ENCODE measurements at places on chromosomes 3 and 15. TPM values are rescaled to one million over a fixed set of nuclear protein-coding genes. Genes with fewer than 3 reads are reported as not detected.
A peak's percentile ranks its signal among the peaks of the same experiment; 100 is the strongest.

GRCh38 chr3:113064183-113064582 lies 73.4 kb downstream of the GTPBP8 start:
- no peak overlapping the region for H3K4me3 ChIP-seq
- DNase-seq, result no peak
- H3K27me3 ChIP-seq, result no peaks in the 10 kb centered on the region
- H3K36me3 ChIP-seq, result peaks cover 2% of the 10 kb centered on the region
- no peaks in the 10 kb centered on the region for H3K4me1 ChIP-seq

DNA sequence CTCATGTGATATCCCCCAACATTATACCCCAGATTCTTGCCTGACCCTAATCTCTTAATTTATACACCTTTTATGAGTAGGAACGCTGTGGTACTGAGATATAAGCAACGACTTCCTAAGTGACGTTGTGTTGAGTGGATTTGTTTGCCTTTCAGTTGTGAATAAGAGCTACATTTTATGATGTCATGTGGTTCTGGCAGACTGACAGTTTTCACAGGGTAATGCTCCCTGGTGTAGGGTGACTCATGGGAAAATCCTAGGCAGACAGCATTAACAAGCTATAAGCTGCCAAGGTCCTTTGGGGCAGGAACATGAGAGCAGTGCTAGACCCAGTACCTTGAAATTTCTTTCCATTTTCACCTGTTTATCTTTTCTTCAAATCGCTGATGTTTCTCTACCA lies 11.2 kb downstream of the C3orf52 start:
- no peak for DNase-seq
- H3K27ac ChIP-seq, result no peak overlapping the region
- no peak overlapping the region for H3K4me3 ChIP-seq
- H3K36me3 ChIP-seq, result no peaks in the 10 kb centered on the region
- peaks cover 8% of the 10 kb centered on the region for H3K4me1 ChIP-seq

DNA sequence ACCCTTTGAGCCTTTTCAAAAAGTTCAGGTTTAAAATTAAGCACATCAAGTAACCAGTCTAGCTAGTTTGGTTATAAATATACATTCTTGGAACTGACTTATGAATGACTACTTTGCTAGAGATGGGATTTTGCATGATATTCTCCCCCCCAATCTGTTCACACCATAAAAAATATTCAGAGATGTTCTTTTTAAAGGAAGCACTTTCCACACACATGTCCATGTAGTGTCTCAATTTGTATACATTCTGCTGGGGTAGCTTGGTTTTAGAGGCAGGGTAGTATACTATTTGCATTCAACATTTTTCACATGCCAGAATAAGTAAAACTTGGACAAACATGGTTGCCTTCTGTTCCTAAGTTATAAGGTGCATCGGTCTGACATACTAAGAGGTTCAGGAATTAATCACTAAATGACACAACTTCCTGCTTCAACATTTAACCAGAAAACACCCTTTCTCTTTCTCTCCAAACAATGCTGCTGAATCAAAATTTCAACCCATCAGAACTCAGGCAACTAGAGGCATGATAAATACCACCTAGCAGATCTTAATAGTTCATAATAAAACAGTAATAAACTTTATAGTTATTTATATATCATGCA lies 57.0 kb downstream of the SUMF1 start:
- no peak overlapping the region for H3K27ac ChIP-seq
- no peaks in the 10 kb centered on the region for H3K27me3 ChIP-seq
- DNase-seq, result no peak
- H3K36me3 ChIP-seq, result peaks cover 10% of the 10 kb centered on the region

- H3K27ac ChIP-seq, result no peak overlapping the region
- no peaks in the 10 kb centered on the region for H3K4me1 ChIP-seq
- no peaks in the 10 kb centered on the region for H3K36me3 ChIP-seq
- DNase-seq, result no peak
Measured at GRCh38 chr3:69665026-69665737, 74.1 kb upstream of the MITF start.

DNA sequence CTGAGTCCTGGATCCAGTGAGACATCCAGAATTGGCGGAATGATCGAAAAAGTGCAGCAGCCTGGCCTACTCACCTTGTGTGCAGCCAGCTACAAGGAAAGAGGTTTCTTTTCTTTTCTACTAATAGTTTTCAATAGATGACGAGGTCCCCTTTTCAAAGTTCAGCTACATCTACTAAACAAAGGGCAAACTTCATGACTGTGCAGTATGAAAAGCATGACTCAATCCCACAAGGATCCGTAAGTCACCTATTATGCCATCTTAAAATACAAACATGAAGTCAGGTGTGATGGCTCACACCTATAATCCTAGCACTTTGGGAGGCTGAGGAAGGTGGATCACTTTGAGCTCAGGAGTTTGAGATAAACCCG lies 16.7 kb downstream of the MIX23 start:
- H3K4me3 ChIP-seq, result no peak overlapping the region
- H3K36me3 ChIP-seq, result peaks cover 45% of the 10 kb centered on the region
- H3K4me1 ChIP-seq, result no peaks in the 10 kb centered on the region
- no peaks in the 10 kb centered on the region for H3K27me3 ChIP-seq
- no peak for DNase-seq

DNA sequence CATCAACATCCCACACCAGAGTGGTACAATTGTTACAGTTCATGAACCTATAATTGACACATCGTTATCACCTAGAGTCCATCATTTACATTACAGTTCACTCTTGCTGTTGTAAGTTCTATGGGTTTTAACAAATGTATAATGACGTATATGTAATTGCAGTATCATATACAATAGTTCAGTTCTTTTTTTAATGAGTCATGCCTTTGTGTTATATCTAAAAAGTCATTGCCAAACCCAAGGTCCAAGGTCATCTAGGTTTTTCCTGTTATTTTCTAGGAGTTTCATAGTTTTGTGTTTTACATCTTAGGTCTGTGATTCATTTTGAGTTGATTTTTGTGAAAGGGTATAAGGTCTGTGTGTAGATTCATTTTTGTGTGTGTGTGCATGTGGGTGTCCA lies 160.9 kb upstream of the GALNT15 start:
- H3K4me3 ChIP-seq, result no peak overlapping the region
- no peak for DNase-seq
- no peaks in the 10 kb centered on the region for H3K27me3 ChIP-seq
- no peaks in the 10 kb centered on the region for H3K4me1 ChIP-seq
- H3K36me3 ChIP-seq, result no peaks in the 10 kb centered on the region

DNA sequence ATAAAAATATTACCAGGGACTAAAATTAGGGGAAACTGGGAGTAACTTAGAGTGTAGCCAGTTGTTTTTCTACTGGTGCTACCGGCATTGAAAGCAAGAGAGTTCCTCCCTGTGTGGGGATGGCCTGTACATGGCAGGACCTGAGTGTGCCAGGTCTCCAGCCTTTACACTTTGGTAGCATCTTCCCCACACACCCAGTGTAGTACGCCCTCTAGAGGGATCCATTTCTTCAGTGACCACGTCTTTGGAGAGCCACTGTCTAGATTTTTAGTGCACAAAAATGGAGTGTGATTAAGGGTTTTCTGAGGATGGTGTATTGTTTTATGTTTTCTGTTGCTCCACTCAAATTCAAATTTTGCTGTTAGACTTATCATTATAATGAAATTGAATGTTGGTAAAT lies 507.0 kb upstream of the TPRG1 start:
- no peaks in the 10 kb centered on the region for H3K36me3 ChIP-seq
- no peak overlapping the region for H3K4me3 ChIP-seq
- H3K4me1 ChIP-seq, result no peaks in the 10 kb centered on the region
- peak; percentile 38 for DNase-seq

DNA sequence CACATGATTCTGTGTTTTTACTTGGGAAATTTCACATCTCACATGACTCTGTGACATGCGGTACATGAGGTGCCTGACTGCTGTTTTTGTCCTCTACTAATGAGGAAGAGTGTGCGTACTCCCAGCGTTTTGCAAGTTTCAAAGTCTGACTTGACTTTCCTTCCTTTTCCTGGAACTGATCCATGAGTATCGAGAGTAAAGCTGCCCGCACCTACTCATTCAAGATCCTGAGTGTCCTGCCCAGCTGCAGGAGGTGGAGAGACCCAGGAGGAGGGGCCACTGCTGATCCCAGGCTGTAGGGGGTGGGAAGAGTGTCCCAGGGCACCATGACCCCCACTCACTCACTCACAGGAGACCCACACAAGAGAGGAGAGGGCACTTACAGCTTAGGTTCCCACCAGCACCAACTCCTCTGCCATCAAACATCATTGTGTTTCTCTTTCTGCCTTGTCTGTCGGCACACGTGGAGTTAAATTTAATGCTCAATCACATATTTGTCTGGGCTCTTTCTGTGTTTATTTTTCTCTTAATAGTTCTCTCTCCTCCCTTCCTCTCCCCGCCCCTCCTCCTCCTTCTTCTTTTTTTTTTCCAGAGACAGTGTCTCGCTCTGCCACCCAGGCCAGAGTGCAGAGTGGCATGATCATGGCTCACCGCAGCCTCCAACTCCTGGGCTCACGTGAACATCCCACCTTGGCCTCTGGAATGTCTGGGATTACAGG lies 1.4 kb downstream of the CCR5AS start:
- no peaks in the 10 kb centered on the region for H3K27me3 ChIP-seq
- H3K36me3 ChIP-seq, result no peaks in the 10 kb centered on the region
- no peak overlapping the region for H3K4me3 ChIP-seq
- no peak for DNase-seq

GRCh38 chr3:17122758-17123157 lies 238.0 kb downstream of the PLCL2 start:
- H3K4me1 ChIP-seq, result no peaks in the 10 kb centered on the region
- H3K36me3 ChIP-seq, result no peaks in the 10 kb centered on the region
- no peak overlapping the region for H3K4me3 ChIP-seq

DNA sequence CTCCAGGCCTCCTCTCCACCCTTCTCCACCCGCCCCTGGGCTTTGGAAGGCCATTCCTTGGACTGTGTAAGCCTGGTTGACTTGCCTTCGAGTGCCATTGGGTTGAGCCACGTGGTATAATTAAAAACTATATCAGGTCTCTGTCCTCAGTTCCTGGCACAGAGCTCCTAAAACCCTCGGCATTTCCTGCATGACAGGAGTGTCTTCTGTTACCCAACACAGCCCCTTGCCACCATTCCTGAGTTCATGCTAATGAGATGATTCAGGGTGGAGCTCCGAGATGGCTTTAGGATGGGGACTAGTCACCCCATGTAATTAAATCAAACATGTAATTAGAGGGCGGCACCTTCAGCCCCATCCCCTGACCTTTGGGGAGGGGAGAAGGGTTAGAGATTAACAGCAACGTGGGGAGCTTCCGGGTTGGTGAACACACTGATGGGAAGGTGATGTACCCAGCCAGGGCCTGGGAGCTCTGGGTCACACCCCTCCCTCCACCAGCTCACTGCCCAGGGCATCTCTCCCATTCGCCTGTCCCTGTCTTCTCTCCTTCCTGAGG lies 256.4 kb downstream of the FAM43A start:
- H3K4me3 ChIP-seq, result no peak overlapping the region
- no peak overlapping the region for H3K27ac ChIP-seq
- no peak for DNase-seq
- no peaks in the 10 kb centered on the region for H3K36me3 ChIP-seq
- no peaks in the 10 kb centered on the region for H3K27me3 ChIP-seq

GRCh38 chr3:157079676-157080369 lies 80.1 kb downstream of the CCNL1 start:
- H3K36me3 ChIP-seq, result no peaks in the 10 kb centered on the region
- no peak overlapping the region for H3K4me3 ChIP-seq
- peaks cover 11% of the 10 kb centered on the region for H3K4me1 ChIP-seq
- no peak for DNase-seq
- no peak overlapping the region for H3K27ac ChIP-seq
- no peaks in the 10 kb centered on the region for H3K27me3 ChIP-seq

DNA sequence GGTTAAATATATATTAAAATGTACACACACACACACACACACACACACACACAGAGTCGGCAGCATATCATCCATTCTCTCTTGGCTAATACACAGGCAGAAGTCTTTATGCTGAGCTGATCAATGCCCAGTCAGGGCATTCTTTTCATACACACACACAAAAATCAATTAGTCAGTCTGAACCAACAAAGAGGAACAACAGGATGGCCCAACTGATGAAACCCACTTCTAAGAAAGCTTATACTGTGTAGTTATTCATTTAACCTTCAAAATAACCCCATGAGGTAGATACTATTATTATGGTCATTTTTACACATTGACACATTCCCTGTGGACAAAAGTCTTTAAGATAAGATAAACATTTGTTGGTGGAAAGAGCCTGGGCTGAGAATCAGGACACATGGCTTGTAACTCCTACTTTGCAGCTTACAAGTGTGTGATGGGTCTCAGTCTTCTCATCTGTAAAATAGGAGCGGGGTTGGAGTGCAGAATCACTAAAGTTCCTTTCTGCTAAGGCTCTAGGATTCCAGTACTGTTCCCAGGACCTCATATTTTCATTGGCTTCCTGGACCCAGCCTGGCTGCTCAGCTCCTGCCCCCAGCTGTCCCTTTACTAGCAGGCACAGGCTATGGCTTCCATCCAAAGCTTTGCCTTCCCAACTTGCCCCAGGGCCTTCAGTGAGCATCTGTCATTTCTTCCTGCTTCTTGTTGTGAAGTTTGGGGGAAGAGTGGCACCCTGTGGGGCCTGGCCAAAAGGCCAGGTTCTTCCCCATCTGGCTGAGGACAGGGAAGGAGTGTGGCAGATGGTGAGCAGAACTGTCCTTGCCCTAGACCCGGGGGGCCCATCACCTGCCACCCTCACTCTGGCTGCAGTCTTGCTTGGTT lies 27.2 kb upstream of the GLCE start:
- no peak overlapping the region for H3K4me3 ChIP-seq
- H3K36me3 ChIP-seq, result no peaks in the 10 kb centered on the region
- H3K4me1 ChIP-seq, result peaks cover 4% of the 10 kb centered on the region

DNA sequence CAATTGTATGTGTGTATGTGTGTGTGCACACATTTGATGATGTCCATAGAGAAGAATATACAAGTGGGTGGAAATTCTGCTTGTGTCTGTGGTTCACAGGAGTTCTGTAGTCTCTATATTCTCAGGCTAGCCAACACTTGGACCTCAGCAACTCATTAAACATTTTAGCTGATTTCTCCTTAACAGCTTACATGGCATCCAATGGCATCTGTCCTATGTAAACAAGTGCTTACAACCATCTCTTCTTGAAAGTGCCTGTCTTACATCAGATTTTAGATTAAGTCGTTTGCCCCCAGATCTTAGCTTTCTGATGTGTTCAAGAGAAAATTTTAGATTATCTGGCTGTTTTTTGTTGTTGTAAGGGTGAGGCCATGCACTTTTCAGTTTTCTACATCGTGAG lies 29.0 kb downstream of the ZNF662 start:
- H3K27me3 ChIP-seq, result peaks cover 7% of the 10 kb centered on the region
- no peaks in the 10 kb centered on the region for H3K4me1 ChIP-seq
- no peaks in the 10 kb centered on the region for H3K36me3 ChIP-seq
- DNase-seq, result no peak
- H3K4me3 ChIP-seq, result no peak overlapping the region

FSIP1 gene
- total RNA-seq, result 0.44 TPM

MRPS22 gene
- 38.9 TPM for total RNA-seq

FLNB gene
- 28.3 TPM for total RNA-seq

CLRN1 gene
- not detected for total RNA-seq

CHRNA3 gene
- total RNA-seq, result not detected

VGLL3 gene
- total RNA-seq, result not detected

FGD5 gene
- 0.12 TPM for total RNA-seq

ZNF660 gene
- 7.5 TPM for total RNA-seq
